Mucosa of descending colon (tissue), 3 donors: ENCODE measurements at places on chromosomes 5 and 9. TPM values are rescaled to one million over a fixed set of nuclear protein-coding genes. Genes with fewer than 3 reads are reported as not detected.
A peak's percentile ranks its signal among the peaks of the same experiment; 100 is the strongest.

TRIM36 gene
- total RNA-seq, result 20.6 TPM

GRCh38 chr9:6632516-6633183, 12.9 kb downstream of the GLDC start:
- DNase-seq, result peak; percentile 34

DNA sequence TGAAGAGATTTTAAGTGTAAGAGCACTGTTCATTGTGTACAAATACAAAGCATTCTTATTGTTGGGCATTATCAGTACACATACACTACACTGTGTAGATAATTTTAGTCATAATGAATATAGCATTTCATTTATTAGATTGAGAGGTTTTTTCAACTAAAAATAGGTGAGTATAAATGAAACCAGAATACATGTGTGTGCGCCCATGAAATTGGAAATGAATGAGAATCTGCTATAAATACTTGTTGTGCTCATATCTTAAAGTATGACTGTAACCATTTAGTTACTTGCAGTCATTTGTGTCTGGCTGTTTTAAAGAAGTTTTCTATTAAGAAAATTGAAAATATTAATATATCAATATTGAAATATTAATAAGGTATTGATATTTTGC, 189.0 kb upstream of the MEF2C start:
- no peak for DNase-seq

DNA sequence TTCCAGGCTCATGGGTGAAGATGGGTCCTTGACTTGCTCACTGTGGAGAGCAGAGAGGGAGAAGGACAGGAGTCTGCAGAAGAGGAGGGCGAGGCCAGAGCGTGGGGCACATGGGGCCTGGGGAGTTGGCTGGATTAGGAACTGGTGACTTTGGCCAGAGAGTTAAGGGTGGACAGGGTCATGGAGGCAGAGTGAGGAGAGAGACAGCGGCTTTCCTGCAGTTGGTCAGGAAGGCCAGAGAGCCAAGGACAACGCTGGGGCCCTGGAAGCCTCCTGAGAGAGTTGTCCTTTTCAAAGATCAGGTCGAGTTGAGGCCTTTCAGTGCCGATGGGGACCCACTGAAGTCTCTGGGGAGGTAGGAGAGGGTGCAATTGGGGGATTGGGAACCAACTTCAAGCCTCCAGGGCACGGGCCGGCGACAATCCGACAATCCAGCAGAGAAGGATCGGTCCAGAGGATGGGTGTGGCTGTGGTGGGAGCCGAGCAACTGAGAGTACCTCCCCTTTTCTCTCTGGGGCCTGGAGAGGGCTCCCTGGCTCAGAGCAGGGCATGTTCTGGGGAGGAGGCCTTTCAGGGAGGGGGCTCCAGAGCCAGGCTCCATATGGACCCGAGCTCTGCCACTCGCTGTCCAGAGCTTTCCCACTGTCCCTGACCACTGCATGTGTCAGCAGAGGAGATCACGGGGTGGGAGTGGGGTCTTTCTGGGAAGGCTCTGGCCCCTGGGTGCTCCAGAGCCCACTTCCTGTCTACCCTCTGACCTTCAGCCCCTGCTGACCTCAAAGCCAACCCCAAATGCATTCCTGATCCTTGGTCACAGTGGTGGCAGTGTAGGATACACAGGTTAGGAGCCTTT, 7.5 kb upstream of the PHYHD1 start:
- DNase-seq, result no peak
